MCF 10A (cell line): ENCODE measurements at places on chromosomes 4 and X.

DNA sequence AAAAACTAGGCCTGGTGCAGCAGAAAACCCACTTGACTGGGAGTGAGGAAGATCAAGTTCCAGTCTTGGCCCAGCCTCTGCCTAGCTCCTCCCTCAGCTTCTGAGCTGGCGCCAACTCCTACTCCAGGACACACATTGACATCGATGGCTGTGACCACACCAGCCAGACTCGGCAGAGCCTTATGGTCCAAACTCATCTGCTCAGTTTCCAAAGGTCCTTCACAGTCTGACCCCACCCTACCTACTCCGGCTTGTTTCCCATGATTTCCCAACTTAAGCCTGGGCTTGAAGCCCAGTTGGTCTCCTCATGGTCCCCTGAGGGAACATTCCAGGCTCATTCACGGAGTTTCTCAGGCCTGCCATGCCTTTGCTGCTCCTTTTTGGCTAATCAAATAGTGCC, 10.1 kb downstream of the ELF4 start:
- peak; percentile 71 for DNase-seq

DNA sequence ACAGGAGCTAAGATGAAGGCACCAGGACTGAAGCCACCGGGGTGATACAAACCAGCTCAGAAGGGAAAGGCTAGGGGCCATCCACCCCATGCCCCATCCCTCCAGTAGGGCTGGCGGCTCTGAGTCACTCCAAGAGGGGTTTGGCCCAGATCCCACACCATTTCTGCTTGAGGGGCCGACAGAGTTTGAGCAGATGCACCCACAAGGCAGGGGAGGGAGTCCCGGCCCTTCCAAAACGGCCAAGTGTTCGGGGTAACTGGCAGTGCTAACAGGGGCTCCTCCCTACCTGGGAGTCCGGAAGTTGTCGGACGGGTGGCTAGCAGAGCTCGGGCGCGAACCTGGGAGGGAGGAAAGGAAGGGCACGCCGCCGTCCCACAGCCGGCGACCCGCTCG, 412 bp downstream of the SLC10A3 start:
- peak; percentile 47 for DNase-seq

- DNase-seq = no peak
Observed at GRCh38 chr4:80259817-80260216, 6.6 kb upstream of the FGF5 start.

- DNase-seq = no peak
Observed at GRCh38 chr4:87050596-87050995, 115.8 kb downstream of the AFF1 start.

DNA sequence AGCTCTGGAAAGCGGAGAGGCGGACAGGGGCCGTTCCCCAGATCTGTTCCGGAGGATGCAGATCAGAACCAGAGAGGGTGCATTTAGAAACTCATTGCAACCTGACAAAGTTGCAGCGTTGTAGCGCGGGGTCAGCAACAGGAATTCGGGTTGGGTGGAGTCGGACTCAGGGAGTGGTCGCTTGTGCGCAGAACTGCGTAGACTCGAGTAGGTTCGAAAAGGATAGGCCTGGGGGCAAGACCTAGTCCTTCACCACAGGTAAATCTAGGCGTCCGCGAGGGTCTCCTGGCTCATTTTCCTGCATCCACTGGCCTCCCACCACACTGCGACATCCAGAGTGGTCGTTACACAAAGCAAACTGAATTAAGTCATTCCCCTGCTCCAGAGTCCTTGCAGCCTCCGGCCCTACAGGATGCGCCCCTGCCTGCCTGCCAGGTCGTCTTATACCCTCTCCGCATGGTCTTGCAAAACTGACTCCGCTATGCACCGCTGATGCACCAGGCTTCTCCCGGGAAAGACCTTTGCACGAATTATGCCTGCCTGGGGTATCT, 4.7 kb upstream of the ZNF518B start:
- DNase-seq = no peak

- no peak for DNase-seq
Observed at GRCh38 chrX:108091878-108092291, 307 bp downstream of the ATG4A start.

- no peak for DNase-seq
Observed at GRCh38 chr4:25842229-25842845, 20.5 kb downstream of the SEL1L3 start.

DNA sequence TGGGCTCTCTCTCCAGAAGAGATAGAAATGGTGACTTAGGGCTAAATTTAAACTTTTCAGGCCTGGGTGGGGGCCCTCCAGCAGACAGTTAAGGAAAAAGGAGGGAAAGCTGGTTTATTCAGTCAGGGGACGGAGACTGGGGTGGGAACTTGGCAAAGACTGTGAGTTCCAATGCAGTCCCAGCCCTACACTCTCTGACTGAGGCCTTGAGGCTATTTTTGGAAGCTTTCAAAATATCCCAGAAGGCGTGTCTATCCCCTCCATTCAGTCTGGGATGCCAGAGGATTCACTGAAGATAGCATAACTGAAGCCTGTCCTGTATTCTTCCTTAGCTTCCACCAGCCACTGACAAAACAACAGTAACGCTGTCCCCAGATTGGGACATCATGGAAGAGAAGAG, 32.1 kb upstream of the MSN start:
- DNase-seq = peak; percentile 42

DNA sequence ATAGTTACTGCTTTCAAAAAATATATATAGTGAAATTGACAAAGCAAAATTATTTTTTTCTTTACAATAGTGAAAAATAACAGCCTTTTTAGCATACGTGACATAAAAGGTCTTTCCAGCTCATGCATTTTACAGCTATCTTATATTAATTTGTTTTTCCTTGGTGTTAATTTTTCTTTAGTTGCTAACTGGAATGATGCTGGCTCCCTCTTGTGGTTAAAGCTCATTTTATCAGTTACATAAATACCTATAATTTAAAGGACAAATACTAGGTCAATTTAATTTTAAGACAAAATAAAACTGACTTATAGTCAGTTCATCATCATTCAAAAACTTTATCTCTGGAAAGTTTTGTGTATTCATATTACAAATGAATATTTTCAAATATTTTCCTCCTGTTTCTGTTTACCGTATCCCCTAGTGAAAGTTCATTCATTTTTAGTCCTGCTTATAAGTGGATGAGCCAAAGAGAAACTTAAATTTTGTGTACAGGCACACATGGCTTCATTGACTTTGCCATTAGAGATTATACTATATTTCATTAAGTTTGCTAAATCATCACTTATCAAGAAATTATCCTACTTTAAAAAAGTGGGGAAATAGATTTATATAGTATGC, 9.9 kb upstream of the ANAPC4 start:
- DNase-seq = peak; percentile 58

DNA sequence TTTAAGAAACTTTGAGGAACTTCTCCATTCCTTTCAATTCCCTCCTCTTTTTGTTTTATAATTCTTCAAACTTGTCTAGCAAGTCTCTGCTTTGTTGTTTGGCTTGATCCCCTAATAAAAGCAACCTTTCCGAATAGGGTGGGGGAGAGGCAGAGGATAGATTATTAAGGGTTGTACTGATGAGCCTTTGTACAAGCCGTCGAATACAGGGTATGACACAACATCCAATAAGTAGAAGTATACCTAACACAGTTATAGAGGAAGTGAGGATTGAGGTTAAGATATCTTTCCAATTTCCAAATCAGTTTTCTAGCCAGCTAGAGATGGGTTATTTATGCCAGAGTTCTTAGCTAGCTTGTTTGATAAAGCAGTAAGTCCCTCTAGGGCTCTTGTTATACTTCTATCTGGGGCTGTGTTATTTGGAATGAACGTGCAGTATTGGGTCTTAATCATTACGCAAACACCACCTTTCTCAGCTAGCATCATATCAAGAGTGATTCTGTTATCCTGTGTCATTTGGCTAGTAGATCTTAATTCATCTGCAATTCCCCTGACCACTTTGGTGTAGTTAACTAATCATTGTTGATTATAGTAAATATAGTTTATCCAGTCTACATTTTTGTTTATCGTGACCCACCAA, 18.5 kb downstream of the METAP1 start:
- no peak for DNase-seq

DNA sequence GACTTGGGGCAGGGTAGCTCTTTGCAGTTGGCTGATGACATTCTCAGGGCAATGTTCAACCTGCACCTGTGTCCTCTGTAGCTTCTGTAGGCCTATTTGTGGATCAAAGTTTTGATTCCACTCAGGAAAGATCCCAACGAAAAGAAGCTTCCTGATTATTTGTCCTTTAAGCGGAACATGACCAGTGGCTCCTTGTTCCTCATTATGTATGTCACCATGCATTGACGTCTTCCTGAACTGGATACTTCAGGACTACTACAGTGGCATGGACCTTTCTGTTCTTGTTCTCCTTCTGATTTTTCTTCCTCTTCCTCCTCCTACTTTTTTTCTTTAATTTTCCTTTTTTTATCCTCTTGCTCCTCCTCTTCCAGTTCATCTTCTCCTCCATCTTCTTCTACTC, 62.4 kb downstream of the NBDY start:
- no peak for DNase-seq

DNA sequence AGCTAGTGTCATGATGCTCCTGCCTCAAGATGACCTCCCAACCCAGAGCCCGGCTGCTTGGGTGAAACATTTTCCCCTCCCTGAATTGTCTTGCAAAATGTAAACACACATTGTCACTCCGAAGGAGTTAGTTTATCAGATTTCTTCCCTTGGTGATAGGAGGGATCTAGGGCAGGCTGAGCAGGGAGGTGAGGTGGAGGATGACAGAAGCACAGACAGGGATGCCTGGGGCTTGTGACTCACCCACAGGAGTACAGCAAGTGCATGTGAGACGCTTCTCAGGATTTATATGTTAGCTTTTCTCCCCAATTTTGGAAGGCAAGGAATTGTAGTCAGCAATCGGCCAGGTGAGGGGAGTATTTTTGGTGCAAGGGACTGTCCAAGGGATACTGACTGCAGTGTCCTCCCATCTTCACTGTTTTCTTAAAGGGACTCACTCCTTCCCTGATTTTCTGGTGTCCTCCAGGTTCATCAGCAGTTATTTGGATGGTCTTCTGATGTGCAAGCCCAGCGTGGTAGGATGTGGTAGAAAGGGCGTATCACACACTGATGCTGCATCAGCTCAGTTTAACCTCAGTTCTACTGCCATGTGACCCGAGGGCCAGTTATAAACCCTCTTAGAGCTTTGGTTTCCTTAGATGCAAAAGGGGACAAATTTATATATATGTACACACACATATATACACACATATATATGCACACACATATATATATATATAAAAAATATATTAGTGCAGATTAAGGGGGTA, 46.2 kb upstream of the IGFBP7 start:
- peak; percentile 76 for DNase-seq

DNA sequence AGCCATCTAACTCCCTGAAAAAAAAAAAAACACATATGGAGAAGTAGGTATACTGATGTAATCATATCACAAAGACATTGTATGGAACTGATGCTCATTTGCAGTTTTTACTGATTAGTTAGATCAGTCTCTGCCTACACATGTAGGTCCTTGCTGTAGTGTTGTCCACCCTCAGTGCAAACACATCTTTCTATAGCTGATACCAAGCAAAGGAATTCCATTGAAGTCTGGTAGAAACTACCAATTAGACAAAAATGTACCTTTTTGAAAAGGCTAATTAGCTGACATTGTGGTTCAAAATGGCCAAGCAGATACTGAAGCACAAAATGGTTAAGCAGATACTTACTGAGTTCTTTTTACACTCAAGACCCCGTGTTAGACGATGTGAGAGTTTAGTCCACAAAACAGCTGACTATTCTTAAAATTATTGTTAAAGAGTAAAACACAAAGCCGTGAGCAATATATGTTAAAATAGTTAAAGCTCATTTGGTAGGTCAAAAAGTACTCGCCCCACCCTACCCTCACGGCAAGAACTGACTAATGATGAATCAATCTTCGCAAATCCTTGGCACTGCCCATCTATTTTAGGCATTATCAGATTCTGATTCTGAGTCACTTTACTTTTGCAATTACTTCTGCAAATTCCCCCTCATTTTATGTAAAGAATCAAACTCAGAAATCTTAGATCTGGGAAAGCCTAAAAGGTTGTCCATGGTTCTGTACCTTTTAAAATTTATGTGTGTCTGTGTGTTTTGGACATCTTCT, 40.4 kb downstream of the COL4A6 start:
- peak; percentile 84 for DNase-seq

- no peak for DNase-seq
Observed at GRCh38 chrX:8586953-8587352, 122.3 kb downstream of the VCX3B start.

DNA sequence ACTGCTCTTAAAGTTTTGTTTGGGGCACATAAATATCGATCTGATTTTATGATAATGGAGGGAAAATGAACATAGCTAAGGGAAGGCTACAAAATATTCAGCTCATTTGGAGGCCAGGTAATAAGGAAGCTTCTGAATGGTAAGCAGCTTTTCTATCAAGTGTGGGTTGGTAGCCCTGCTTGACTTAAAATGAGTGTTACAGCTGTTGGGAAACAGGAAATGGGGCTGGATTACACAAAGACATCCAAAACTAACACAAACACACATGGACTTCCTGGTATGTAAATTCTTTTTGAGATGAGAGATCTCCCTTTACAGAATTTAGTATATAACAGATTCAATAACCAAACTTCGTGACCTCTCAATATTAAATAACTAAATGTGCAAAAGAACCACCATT, 58.0 kb downstream of the FGF16 start:
- peak; percentile 42 for DNase-seq

DNA sequence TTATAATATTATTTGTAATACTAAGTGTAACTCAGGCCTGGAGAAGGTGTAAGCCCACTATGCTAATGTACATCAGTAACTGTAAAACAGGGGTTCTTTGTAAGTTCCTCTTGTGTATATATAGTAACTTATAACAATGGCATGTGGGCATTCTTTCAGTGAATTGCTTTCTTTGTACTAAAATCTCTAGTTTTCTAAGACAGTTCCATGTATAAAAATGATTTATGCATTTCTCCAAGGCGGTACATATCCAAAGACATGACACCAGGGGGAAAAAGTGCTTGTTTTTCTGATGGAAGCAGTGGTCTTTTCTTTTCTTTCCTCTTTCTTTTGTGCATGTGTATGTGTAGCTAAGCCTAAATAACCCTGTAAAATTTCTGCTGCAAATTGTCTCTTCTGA, 702.4 kb upstream of the GRID2 start:
- no peak for DNase-seq

- DNase-seq = no peak
Observed at GRCh38 chrX:45952030-45952429, 593.2 kb downstream of the ZNF674 start.

DNA sequence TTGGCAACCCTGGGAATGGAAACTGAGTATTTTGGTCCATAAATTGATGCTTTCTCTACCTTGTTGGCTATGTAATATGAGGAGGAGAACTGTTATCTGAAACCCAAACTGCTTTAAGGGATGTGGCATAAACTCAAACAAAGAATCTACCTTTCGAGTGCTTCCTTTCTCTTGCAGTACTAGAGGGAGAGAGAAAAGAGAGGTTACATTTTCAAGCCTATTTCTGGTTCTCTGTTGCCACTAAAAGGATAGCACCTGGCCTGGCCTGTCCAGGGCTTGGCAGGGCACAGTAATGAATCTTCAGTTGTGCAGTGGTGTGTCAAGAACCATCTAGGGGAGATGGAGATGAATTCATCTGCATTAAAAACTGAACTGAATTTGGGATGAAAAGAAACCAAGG, 308.6 kb downstream of the PTTG2 start:
- DNase-seq = no peak
